Activated CD4-positive, alpha-beta T cell treated with anti-CD3 and anti-CD28 coated beads, Interleukin-2, Interleukin-6, amounts not matched to agents 100 ng/mL and 50 ng/mL, durations not matched to agents 16 hours and 8 hours (primary cell): ENCODE measurements at places on chromosomes 7 and 10.

- no peak for DNase-seq
Measured at GRCh38 chr7:118349604-118350003, 125.1 kb downstream of the ANKRD7 start.

DNA sequence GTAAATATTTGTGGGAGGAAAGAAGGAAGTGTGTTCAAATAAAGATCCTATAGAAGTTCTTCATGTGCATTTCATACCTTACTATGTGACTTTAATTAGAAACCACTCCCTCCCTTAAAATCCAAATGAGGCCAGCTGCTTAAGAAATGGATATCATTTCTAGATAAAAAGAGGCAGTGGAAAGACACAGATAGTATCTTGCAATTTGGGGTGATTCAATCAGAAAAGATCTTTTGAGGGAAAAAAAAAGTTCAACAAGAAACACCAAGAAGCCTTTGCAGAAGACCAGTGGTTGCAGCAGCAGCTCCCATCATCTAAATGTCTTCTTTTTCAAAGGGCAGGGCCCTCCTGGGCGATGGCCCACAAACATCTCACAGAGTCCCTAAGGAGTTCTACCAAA, 200.1 kb downstream of the LRRN3 start:
- DNase-seq: no peak

GRCh38 chr10:63324495-63324854, 141.3 kb downstream of the JMJD1C start:
- DNase-seq: no peak

DNA sequence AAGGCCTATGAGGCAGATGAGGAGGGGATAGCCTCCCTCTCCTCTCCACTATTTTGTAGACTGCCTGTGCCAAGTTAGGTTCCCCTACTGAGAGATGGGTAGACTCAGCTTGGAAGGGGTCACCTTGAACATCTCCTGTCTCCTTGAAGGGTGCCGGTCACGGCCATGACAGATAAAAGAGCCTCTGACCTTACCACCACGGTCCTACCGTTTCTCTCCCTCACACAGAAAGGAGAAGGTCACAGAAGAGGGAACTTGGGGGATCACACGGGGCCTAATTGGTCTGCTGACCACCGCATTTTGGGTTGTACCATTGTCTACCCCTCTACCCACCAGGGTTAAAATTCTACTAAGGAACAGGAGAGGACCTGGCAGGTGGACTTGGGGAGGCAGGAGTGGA, 17.0 kb downstream of the PRSS2 start:
- peak; percentile 1 for DNase-seq

- DNase-seq: no peak
Measured at GRCh38 chr7:17988141-17988540, 39.5 kb downstream of the PRPS1L1 start.

GRCh38 chr7:47326220-47326619, 255.7 kb downstream of the TNS3 start:
- no peak for DNase-seq

DNA sequence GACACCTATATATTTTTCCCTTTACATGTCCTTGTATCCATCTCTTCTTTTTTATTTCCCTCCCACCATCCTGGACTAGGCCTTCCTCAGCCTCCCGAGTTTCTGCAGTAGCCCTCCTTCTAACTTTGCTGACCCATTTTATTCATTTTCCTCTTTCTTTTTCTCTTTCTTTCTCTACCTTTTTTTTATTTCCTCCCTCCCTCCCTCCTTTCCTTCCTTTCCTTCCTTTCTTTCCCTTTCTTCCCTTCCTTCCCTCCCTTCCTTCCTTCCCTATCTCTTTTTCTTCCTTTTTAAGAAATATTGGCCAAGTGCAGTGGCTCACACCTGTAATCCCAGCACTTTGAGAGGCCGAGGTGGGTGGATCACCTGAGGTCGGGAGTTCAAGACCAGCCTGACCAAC, 9.7 kb upstream of the CAMK2G start:
- no peak for DNase-seq

- DNase-seq: no peak
Measured at GRCh38 chr10:29888321-29888720, 171.1 kb downstream of the JCAD start.

- no peak for DNase-seq
Measured at GRCh38 chr10:631266-631665, 58.2 kb downstream of the DIP2C start.

- no peak for DNase-seq
Measured at GRCh38 chr10:99674762-99675161, 15.5 kb downstream of the ENTPD7 start.

GRCh38 chr7:141452911-141453310, 98.3 kb upstream of the AGK start:
- DNase-seq: peak; percentile 81

DNA sequence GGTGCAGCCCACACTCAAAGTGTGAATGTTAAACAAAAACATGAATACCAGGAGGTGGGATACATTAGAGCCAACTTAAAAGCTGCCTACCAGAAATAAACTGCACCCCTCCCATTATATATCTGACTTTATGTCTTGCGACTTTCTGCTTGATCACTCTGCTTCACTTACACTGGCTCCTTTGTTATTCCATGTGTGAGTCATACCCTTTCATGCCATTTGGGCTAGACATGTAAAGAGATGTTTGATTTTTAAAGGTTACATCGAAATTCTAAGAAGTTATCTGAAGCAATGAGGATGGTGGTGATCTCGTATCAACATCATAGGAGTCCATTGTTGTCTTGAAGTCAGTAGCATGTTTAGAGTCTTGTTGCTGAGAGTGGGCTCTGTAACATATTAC, 31.6 kb upstream of the ETV1 start:
- DNase-seq: no peak

DNA sequence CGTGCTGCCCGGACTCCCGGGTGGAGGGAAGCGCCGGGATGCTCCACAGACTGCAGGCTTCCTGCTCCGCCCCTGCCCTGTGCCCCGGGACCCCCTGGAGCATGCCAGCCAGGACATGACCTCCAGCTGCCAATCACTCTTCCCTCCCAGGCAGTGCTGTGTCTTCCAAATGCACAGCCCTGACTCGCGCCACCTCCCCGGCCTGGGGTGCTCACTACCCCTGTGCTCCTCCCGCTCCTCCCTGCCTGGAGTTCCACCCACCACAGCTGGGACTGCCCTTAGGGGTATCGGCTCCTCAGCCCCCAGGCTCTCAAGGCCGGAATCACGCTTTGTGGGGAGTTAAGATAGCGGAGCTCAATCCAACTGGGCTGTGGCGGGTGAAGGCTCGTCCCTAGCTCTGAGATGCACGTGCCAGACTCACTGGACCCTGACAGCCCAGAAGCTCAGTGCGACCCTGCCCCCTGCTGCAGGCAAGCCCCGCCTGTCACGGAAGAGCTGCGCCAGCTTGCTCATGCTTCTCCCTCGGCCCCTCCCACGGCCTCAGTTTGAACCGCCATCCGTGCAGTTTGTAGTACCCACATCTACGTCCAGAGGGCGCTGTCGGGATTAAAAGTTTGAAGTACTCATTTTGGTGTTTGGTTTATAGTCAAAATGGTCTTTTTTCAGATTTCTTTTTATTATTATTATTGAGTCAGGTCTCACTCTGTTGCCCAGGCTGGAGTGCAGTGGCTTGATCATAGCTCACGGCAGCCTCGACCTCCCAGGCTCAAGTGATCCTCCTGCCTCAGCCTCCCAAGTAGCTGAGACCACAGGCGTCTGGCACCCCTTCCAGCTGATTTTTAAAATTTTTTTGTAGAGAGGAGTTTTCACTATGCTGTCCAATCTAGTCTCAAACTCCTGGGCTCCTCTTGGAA, 142.5 kb upstream of the TCERG1L start:
- DNase-seq: peak; percentile 77

DNA sequence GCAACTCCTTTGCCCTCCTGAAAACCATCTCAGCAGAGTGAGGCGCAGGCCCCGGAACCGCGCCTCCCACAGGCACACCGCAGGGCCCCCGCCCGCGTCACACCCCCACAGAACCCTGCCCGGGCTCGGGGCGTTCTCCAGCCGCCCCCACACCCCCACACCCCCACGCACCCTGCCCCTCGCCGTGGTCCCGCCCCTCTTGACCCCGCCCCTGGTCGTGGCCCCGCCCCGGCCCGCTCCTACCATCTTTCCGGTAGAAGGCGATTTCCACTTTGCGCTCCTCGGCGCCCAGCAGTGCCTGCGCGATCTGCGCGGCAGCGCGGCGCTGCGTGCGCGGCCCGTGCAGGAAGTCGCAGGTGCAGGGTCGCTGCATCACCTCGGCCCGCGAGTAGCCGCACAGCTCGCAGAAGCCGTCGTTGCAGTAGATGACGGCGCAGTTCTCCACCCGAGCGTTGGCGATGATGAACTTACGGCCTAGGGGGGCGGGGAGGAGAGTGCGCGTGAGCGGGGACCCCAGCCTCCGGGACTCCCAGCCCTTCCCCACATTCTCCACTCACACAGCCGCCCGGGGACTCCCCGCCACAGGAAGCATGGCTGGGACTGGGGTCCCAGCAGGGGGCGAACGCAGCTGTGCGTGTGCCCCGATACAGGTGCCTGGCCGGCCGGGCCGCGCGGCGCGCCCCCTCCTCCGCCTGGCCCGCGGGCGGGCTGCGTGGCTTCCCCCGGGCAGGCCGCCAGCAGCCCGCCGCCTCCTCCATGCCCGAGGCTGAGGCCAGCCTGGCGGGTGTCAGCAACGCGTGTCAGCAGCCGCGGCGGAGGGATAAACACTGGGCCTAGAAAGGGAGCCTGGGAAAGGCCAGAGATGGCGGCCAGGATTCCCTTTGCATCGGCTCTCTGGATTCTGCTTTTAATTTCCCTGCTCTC, 3.4 kb downstream of the KCNH2 start:
- DNase-seq: peak; percentile 84

DNA sequence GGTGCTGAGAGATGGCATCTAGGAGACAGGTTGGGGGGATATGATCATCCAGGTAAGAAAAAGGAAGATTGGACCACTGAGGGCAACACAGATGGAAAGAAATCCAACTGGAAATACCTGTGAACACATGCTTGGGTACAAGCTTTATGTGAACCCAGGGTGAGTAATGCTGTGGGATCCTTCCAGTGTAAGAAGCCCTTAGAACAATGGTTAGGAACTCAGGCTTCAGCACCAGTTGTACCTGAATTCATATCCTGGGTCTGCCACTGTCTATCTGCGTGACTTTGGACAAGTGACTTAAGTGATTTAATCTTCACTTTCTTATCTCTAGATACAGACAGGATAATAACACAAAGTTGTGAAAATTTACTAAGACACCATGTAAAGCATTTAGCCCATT, 131.0 kb downstream of the ST7 start:
- DNase-seq: no peak

DNA sequence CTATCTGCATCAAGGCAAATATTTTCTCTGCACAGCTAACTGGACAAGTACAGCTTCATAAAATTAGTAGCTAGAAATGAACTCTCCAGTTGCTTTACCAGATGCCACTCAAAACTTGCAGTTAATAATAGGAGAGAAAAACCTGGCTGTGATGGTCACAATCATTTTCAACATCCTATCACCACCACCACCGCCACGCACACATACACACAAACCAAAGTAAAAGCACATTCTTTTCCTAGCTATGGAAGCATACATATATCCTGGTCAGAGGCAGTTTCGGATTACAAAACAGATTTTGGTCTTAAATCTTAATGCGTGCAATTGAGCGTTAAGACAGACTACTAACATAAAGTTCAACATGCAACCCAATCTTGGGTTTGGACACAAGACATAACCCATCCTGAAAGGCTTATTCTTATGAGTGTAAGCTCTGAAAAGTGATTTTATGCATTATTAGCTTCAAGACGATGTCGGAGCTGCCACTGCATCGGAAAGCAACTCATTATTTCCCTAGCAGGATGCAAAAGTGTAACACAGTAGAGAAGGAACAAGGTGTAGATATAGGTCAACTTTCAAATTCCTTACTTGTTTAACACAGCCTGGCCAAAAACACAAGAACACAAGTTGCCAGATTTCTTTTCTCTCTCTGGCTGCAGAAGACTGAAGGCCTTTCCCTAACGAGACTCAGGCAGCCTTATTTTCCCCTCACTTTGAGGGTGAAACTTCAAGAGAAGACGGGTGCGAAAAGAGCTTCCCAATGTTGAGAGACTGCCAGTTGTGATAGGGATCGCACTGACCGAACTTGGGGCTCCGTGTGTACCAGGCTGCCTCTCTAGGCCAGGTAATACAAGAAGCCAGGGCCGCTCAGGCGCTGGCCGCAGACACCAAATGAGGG, 1.2 kb downstream of the CACUL1 start:
- peak; percentile 51 for DNase-seq

GRCh38 chr10:72265508-72265907, 8.2 kb upstream of the DDIT4 start:
- DNase-seq: no peak

DNA sequence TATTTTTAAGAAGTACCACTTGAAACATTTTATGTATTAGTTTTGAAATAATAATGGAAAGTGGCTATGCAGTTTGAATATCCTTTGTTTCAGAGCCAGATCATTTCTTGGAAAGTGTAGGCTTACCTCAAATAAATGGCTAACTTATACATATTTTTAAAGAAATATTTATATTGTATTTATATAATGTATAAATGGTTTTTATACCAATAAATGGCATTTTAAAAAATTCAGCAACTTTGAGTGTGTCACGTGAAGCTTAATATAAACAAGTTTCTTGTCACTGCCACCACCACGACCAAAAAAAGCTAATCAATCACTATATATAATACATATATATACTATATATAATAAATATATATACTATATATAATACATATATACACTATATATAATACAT, 4.8 kb downstream of the IL6 start:
- DNase-seq: no peak

GRCh38 chr7:120933475-120933874, 17.1 kb upstream of the ING3 start:
- DNase-seq: peak; percentile 26

GRCh38 chr10:33460505-33461294, 126.2 kb upstream of the NRP1 start:
- no peak for DNase-seq

GRCh38 chr7:70068531-70068930, 470.3 kb downstream of the AUTS2 start:
- DNase-seq: no peak

- DNase-seq: no peak
Measured at GRCh38 chr7:140899883-140900282, 24.8 kb downstream of the BRAF start.

- no peak for DNase-seq
Measured at GRCh38 chr10:104663076-104663475, 22.0 kb downstream of the SORCS3 start.

DNA sequence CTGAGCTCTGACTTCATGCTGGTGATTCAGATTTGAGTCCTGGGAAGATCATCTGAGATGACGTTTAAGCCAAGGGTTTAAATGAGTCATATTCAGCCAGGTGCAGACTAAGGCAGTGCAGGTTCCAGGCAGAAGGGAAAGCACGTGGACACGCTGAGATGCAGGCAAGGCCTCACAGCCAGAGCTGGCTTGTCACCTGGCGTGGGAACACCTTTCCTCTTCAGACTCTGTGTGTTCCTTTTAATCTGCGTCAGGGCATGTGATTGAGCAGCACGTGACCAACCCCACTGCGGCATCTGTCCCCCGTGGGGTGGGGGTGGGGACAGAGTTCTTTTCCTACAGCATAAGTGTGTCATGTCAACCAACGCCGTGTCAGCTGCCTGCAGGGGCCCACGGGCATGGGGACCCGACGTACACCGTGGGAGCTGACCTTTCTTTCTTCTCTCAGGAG, 10.7 kb upstream of the IDI2 start:
- peak; percentile 58 for DNase-seq
